NCI-H82 (cell line): ENCODE measurements at places on chromosomes 11 and 22.

- peak; percentile 86 for DNase-seq
These were observed 9.0 kb downstream of the SCN3B start for GRCh38 chr11:123645286-123645975.

DNA sequence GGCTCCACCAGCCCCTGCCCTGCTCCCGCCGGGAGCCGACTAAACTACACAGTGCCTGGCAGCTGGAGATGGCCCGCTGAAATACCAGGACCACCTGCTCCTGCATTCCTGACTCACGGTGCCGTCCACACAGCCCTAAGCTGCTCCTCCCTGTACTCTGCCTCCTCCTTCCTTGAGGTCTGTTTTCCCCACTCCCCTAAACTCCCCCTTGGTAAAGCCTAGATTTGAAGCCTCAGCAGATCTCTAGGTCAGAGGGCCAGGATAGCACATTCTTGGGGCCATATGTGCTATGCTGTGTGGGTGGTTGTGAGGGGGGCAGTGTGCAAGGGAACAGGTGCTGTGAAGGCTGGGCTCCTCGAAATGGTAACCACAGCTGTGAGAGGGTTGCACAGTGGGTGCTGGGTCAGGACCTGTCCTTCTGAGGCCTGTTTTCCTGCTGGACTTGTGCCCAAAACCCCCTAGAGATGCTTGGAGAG is 9.7 kb downstream of the LRFN4 start:
- DNase-seq = peak; percentile 87

GRCh38 chr11:2092956-2093412 is 46.2 kb downstream of the IGF2 start:
- DNase-seq = no peak

GRCh38 chr11:68141246-68142027 is 20.2 kb upstream of the CHKA start:
- no peak for DNase-seq

GRCh38 chr11:93481279-93481678 is 61.9 kb downstream of the SMCO4 start:
- no peak for DNase-seq

DNA sequence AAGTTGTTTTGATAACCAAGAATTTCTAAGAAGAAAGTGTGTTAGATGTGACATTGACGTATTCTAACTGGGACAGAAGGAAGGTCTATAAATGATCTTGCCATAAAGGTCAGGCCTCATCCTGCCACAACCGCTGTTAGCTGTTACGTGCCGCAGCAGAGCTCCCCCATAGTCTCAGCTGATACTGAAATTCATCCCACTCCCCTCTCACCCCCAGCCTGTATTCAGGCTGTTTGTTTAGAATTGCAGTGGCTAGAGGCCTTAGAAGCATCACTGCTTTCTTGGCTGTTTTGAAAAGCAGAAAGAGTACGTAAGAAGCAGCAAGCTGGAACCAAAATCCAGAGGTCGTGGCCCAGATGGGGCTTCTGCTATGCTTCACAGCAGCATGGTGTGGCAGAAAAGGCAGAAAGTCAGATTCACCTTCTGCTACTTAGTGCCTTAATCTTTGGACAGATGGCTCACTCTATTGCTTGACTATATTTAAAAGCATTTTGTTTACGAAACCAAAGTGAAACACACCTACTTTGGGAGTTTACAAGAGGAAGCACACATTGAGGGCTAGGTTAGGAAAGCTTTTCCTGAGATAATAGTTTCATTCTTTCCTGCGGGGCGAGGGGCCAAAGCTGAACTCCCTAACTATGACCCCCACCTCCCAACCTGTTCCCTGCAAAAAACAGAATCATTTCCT is 950 bp upstream of the LAYN start:
- DNase-seq = peak; percentile 74

- DNase-seq = peak; percentile 42
These were observed 35.0 kb downstream of the GRIK4 start for GRCh38 chr11:120546312-120547205.
